T-helper 17 cell (primary cell): ENCODE measurements at places on chromosomes 4 and X.

GRCh38 chr4:1081689-1082040, 31.7 kb downstream of the RNF212 start:
- DNase-seq, result no peak

GRCh38 chr4:42710761-42711160, 53.9 kb upstream of the ATP8A1 start:
- no peak for DNase-seq

DNA sequence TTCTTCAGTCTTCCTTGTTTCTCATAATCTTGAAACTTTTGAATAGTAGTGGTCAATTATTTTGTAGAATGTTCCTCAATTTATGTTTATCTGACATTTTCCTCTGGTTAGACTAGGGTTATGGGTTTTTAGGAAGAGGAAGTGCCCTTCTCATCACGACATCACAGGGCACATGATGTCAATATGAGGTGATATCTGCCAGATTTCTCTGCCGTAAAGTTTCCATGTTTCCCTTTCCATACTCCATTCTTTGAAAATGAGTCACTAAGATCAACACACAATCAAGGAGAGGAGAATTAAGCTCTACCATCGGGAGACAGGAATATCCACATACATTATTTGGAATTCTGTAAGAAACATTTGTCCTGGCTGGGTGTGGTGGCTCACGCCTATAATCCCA, 28.4 kb downstream of the RP2 start:
- DNase-seq, result no peak

DNA sequence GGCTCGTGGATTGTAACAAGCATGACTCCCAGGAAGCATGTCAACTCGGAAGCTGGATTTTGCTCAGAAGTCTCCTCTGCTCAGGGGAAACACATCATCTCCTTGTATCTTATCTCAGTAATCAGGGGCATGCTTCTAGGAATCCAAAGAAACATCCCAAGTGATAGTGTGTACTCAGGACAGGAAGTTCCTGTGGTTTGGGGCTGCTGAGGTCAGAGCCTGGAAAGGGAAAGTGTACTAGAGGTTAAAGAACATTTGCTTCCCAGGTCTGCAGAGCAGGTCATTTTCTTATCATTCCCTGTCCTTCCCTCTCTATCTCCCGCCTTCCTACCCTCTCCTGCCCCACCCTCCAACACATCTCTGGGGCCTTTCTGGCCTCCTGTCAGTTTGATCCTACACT, 38.8 kb downstream of the SLC34A2 start:
- no peak for DNase-seq

GRCh38 chr4:155935389-155935986, 18.2 kb downstream of the CTSO start:
- DNase-seq, result no peak

GRCh38 chr4:110231869-110232268, 33.5 kb upstream of the ELOVL6 start:
- DNase-seq, result no peak

GRCh38 chr4:25106363-25107151, 53.7 kb downstream of the SEPSECS start:
- DNase-seq, result no peak

DNA sequence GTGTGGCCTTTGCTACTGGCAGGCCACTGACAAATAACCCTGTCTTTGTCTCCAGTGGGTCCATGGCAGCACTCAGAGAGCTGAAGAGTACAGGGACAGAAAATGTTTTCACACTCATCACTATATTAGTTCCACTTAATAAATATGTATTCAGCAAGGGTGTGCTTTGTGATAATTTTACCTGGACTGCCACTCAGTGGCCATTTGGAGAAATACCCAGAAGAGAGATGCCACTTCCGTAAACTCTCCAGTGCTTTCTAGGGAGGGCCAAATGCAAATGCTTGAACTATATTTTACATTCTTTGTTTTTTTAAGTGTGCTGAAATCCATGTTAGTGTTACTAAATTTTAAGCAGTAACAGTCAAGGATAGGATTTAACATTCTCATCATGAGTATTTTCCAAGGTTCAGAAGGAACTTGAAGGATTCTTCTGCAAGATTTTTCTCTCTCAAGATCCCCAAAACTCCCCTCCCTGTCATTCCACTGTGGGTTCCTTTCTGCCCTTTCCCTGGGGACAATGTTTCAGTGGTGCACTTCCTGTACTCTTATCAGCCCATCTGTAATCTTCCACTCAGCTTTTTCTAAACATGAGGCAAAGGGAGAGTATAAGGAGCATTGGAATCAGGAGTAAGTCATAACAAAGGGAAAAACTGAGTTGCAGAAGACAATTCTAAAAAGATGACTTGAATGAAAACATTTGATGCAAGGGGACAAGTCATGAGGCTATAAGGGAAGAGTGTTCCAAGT, 46.0 kb downstream of the TFDP3 start:
- DNase-seq, result no peak

GRCh38 chr4:43163101-43163792, 270.7 kb downstream of the GRXCR1 start:
- DNase-seq, result no peak

DNA sequence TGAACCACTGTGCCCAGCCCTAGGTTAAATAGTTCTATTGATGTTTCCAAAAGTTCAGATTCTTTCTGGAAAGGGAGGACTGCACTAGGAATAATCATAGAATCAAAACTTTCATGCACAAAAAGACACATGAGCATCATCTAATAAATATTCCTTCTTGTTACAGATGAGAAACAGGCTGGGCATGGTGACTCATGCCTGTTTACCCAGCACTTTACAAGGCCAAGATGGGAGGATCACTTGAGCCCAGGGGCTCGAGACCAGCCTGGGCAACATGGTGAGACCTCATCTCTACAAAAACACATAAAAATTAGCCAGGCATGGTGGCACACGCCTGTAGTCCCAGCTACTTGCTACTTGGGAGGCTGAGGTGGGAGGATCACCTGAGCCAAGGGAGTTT, 27.7 kb downstream of the LARP7 start:
- no peak for DNase-seq

DNA sequence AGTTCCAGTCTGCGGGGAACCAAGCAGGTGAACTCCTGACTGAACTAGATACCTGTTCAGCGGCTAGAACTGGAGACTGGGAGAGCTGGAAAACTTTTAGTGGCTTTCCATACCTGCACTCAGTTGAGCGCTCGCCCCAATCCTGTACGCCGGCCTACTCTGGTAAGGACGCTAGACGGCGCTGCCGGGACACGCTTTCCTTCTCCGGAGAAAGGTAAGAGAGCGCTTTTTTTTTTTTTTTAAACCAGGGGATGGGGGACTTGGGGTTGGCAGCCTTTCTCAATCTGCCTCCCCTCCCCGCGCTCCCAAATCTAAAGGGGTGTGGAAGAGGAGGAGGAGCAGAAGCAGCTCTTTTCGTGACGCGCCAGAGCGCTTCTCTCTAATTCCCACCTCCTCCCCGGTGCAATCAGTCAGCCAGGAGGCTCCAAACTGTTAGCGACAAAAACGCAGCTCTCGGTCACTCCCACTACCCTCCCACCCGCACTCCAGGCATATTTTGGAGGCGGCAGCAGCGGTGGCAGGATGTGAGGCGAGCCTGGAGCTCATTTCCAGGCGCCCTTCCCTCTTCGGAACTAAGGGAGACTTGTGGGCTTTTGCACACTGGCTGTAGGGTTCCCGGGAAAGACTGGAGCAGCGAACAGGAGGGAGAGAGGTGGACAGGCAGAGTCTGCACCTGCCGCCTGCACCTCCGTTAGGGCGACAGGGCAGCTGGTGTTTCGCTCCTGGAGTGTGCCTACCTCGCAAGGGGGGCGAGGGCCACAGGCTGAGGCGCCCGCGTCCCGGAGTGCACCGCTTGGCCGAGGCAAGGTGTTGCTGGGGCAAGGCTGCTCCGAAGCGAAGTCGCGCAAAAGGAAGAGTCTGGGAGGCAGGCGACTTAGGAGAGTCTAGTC, at the start of gene IL1RAPL2:
Gene IL1RAPL2 (plus strand): TSS at position 409 of the 890 bp plus-strand sequence.
- DNase-seq, result no peak

GRCh38 chr4:76610751-76611547, 175.9 kb downstream of the SHROOM3 start:
- DNase-seq, result no peak

DNA sequence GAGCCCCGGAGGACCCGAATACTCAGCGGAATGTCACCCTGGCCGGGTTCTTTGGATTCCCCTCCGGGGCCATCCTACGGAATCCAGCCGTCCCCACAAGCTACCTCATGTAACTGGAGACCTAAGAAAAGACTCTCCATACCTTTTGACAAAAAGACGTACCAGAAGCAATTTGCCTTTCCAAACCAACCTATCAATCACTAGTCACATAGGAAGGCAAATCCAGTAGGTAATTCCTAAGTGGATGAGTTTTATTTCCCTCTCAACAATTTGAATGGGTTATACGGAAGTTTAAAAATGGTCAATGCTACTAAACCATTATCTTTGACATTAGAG, 16.8 kb downstream of the POU4F2 start:
- no peak for DNase-seq

DNA sequence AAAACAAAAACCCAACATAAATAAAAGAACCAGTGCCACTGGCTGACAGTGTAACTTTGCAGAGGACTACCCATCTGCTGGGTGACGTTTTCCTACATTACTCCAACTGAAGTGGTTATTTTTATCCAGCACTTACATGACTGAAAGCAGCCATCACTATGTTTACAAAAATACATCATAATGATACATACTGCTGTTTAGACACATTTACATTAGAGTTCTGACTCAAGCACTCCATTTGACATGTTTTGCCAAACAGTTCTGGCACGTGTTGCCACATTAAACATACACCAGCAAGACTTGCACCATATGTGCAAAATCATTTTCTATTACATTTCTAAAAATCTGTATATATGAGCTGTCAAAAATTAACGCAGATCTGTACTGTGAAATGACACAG, 39.6 kb downstream of the BEND4 start:
- DNase-seq, result no peak

- DNase-seq, result no peak
These were observed 343.5 kb upstream of the GATB start for GRCh38 chr4:152104356-152104755.

DNA sequence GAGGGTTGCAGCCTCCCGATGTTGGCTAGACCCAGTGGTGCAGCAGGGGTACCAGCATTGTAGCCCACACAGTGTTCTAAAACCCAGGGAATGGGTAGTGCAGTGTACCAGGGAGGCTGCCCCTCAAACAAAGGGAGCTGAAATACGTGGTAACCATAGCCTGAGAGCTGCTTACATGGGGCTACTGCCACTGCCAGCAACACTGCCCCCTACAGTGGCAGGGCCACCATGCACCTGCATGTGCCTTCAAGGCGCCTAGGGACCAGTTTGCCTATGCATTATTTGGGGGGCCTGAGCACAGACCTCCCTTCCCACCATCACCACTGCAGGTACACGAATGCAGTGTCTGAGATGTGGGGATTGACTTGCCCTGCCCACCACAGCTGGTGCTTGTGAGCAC, 21.0 kb upstream of the BMP15 start:
- no peak for DNase-seq

GRCh38 chrX:30597216-30598012, 19.8 kb upstream of the TASL start:
- no peak for DNase-seq

DNA sequence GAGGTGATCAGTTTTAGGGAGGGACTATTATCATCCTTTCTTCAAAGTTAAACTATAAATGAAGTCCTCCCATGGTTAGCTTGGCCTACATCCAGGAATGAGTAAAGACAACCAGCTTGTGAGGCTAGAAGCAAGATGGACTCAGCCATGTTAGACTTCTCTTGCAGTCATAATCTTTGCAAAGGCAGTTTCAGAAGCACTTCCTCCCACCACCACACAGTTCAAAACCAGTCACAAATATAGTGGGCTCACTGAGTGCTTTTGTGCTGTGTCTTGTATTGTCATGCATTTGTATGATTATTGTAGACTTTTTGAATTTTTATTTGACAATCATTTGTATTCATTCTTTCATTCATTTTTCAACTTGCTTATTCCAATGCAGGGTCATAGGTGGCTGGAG, 204.5 kb downstream of the ZNF674 start:
- DNase-seq, result no peak

DNA sequence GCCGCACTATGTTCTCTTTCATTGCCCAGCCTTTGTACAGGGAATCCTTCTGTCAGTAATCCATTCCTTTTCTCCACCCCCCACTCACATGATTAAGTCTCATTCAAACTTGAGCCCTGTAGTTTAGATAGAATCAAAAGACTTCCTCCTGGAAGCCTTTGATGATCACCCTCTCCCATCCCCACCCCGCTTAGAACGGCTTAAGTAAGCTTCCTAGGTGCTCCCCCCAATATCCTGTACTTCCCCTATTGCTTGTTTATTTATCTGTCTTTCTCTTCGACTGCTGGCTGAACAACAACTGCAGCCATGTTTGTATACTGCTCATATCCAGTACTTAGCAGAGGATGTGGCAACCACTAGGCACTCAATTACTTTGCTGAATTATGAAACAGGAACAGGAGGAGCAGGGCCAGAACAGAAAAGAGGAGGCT, 38.5 kb upstream of the GPC3 start:
- no peak for DNase-seq

GRCh38 chrX:9231491-9231890, 197.6 kb upstream of the FAM9B start:
- DNase-seq, result no peak

DNA sequence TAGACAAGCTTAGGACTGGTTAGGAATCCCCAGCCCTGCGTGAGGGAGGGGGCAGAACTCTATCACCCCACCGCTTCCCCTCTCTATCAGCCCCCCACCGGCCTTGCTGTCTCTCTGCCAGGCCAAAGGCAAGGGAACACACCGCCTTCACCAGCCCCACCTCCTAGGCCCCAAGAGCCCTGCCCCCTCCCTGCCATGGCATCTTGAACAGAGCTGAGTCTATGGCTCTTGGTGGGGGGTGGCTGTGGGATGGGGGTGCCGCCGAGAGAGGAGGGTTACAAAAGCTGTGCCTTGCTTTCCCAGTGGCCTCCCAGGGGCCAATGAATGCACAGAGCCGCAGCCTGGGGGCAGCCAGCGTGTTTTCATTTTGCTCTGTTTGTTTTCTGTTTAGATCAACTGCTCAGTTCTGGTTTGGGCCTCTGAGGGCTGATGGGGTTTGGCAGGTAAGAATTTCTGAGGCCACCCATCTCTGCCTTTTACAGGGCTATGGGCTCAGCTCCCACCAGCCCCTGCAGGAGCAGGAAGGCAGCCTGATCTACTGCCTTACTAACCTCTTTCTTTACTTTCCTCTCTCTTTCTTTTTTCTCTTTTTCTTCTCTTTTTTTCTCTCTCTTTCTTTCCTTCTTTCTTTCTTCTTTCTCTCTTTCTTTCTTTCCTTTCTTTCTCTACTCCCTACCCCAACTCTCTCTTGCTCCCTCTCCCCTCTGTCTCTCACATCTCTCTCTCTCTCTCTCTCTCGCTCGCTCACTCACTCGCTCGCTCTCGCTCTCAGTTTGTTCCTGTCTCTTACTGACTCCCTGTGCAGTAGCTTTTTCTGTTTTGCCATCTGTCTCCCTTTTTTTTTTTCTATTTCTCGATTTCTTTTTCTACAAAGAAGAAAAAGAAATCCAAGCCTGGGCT, 128.3 kb downstream of the PJA1 start:
- DNase-seq, result no peak
